Iris pigment epithelial cell (primary cell): ENCODE measurements at places on chromosomes 5 and 9.

- DNase-seq: no peak
Observed at GRCh38 chr5:110268283-110268682, 458.2 kb downstream of the TMEM232 start.

DNA sequence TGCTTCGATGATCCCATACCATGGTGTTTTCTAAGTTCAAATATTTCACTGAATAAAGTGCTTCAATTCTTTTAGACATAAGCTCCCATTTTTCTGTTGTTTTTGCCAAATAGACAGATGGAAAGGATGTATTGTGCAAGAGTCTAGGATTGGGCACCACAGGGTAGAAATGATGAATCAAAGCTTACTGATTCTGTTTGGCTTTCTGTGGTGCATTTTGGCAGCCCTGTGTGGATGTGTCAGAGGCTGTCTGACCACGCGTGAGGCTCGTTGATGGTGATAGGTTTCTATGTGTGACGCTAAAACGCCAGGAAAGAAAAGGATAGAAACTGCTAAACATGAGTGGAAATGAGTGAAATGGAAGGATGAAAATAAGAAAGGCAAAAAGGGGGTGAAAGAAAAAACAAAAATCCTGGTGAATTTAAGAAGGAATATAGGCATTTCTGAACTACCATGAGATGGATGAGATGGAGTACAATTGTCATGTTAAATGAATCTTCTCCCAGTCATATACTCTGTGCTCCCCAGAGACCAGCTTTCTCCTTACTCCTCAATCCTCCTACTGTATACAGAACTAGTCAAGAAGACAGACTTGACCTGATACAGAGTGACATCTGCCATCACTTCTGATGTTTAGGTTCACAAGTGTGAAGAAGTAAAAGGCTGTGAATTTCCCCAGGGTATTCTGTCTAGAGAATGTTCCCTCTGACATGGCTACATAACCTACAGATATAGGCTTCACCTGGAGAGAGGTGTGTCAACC is 54.4 kb downstream of the ANKH start:
- DNase-seq: peak; percentile 97

GRCh38 chr9:21988056-21988990 is 5.9 kb downstream of the CDKN2A start:
- no peak for DNase-seq

- DNase-seq: no peak
Observed at GRCh38 chr9:105309531-105309931, 65.1 kb downstream of the SLC44A1 start.

GRCh38 chr9:124882231-124882630 is 20.3 kb downstream of the ARPC5L start:
- DNase-seq: no peak

DNA sequence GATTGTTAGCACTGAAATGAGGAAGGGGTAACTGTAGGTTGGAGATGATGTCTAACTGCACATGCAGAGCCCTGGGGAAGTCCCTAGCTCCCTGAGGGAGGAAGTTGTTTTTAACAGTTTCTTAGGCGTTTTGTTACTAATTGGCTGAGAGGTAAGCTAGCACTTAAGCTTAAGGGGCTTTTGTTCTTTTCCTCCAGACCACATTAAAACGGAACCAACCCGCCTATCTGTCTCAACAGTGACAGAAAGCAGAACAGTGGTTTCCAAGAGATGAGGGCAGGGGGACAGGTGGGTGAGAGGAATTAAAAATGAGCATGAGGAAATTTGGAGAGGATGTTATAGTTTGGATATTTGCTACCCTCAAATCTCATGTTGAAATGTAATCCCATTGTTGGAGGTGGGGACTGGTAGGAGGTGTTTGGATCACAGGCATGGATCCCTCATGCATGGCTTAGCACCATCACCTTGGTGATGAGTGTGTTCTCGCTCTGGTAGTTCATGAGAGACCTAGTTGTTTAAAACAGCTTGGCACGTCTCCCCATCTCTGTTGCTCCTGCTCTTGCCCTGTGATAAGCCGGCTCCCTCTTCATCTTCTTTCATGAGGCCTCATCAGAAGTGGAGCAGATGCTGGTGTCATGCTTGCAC is 38.9 kb downstream of the LYRM7 start:
- no peak for DNase-seq

GRCh38 chr9:36911601-36912412 is 122.3 kb downstream of the PAX5 start:
- DNase-seq: no peak

GRCh38 chr5:173729079-173729765 is 112.8 kb upstream of the BOD1 start:
- DNase-seq: no peak
